HS-27A (cell line): ENCODE measurements at places on chromosomes 5 and 9.

DNA sequence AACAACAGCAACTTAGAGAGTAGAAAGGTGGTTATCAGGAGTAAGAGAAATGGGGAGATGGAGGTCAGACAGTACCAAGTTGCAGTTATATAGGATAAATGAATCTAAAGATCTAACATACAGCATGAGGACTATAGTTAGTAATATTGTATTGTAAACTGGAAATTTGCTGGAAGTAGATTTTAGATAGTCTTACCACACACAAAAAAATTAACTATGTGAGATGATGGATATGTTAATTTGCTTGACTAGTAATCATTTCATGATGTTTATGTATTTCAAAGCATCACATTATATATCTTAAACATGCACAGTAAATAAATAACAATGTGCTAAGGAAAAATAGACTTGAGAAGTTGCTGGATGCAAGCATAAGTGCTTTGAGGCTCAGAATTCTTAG, 622.1 kb downstream of the CCDC171 start:
- no peak for DNase-seq

GRCh38 chr5:54703565-54704255, 186.2 kb downstream of the SNX18 start:
- no peak for DNase-seq

- no peak for DNase-seq
Measured at GRCh38 chr5:177179431-177179830, 45.9 kb downstream of the NSD1 start.

DNA sequence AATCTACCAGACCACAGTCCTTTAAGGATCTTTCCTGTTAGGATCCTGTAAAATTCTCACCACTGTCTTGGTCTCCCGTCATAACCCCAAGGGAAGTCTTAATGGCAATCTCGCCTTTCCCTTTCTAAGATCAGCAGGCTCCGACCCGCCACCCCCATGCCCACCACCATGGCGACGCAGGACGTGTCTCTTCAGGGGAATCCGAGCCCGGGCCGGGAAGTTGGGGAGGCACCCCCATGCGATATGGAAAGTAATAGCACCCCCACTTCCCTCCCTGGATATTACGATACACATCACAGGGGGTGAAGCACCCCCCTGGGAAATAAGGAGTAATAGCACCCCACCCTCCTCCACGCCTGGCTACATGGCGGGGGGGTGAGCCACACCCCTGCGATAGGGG, 8.3 kb upstream of the STK32A start:
- DNase-seq = no peak

- no peak for DNase-seq
Measured at GRCh38 chr5:83518319-83519061, 46.9 kb downstream of the VCAN start.

DNA sequence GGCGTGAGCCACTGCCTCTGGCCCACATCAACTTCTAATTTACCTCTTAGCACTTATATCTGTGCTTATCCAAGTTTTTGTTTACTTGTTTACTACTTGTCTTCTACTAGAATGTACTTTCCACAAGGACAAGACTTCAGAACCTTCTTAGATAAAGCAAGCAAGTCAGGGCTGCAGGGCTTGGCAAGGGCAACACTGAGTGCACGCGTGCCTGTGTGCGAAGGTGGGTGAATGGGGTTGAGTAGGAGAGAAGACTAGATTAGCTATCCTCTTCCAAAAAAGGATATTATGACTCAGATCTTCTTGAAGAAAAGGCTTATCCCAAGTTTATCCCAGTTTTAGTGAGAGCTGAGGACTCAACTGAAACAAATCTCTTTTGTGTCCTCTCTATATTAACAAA, 19.3 kb downstream of the AK3 start:
- DNase-seq = no peak

GRCh38 chr9:10265153-10265631, 347.6 kb downstream of the PTPRD start:
- no peak for DNase-seq

DNA sequence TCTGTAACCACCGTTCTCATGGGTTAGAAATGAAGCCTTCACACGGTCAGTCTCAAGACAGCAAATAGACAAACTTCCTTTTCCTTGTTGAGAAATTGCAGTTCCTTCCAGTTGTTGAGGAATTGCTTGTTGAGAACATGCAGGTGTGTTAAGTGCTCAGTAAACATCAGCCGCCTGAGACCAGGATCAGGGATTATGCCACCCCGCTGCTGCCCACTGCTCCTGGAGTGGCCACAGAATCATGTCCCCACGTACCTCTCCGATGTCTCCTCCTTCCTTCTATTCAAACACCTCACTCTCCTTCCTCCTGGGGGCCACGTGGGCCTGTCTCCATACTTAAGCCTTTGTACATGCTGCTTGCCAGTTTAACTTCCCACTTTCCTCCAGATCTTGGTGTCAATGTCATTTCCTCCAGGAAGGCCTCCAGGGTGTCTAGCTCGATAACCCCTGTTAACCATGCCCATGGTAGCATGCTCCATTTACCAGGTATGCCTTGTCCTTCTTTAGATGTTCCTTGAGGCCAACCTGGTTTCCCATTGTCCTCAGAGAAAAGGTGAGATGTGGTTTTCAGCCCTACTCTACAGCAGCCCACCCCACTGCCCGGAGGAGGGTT, 33.8 kb upstream of the RPL26L1 start:
- DNase-seq = no peak
